NB4 (cell line): ENCODE measurements at places on chromosomes 7 and 10.
A peak's percentile ranks its signal among the peaks of the same experiment; 100 is the strongest.

GRCh38 chr7:48262606-48263310 lies 91.5 kb downstream of the ABCA13 start:
- DNase-seq = no peak

DNA sequence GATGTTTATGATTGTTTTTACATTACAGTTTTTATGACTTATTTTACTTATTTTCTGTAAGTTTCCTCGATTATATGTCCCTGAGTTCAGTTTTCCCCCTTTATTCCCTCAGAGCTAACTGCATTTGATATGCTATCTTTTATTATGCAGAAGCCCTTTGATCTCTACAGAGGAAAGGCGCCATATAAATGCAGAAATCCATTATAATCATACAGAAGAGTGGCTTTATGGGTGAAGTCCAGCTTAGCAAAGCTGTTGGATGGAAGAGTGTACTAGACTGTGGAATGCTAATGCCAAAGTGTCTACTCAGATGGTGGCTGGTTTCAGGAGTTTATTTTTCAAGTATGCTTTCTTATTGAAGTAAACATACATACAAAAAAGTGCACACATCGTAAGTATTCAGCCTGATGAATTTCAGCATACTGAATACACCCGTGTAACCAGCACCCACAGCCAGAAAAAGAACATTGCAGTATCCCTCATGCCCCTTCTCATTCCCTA lies 258.4 kb upstream of the BMPER start:
- no peak for DNase-seq

GRCh38 chr7:87059525-87060287 lies at the start of gene ELAPOR2:
ELAPOR2 (minus strand) TSS chr7:87059654; CDS start chr7:87059513, 141 bp downstream.
- peak; percentile 78 for DNase-seq

DNA sequence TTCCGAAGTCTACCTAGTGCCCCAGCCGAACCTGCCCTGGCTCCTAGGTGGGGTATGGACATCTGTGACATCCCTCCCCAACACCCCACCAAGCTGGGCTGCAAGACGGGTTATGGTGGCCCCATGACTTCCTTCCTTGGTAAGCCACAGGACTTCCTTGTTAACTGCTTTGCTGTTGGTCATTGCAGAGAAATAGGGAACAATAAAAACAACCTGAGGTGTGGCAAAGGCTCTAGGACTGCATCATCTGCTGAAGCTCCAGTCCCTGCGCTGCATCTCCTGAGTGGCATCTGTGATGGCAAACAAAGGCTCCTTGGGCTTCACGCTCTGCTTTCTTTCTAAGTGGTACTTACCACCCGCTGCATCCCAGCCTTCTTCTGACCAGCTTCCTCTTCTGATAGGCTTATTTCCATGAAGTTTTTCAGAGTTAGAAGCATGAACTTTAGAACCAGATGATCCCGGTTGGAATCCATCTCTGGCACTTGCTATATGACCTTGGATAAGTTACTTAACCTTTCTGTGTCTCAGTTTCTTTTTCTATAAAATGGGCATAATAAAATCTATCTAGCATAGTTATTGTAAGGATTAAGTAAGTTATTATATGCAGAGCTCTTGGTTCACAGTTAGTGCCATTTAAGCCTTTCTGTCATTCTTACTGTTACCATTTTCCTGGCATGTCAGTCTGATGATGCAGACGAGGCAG lies 216.8 kb downstream of the RPS24 start:
- DNase-seq = peak; percentile 96

GRCh38 chr7:86833360-86833759 lies 189.7 kb downstream of the GRM3 start:
- no peak for DNase-seq

DNA sequence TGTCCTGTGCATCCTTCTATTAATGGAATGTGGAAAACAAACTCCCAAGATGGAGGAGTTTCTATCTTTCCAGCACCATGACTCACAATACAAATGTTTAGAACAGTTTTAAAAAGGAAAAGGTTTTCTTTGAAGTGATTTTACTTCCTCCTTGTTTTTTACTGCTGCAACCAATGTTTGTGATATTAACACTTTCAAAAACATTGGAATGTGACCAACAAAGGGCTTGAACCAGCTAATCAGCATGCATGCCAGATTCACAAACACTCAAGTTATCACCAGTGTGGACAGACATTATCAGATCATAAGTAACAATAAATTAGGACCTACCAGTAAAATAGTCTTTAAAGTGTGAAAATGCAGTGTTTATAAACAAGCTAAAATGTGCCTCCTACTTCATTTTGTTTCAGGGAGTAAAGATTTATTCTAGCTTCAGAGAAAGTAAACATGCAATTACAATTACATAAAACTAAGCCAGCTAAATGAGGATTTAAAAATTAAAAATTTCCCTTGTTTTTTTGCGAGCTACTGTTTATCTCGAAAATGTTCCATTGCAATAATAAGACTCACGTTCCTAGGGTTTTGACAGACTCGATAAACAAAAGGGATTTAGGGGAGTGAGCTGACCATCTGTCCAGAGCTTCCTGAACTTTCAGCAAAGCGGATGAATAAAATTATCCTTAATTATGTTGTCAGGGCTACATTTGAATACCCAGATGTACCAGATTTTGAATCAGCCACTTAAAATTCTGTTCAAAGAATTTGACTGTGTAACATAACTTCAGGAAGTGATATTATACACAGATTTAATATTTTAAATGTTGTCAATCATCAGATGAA lies 29.8 kb downstream of the CPVL start:
- no peak for DNase-seq

- DNase-seq = no peak
Observed at GRCh38 chr10:75288140-75288711, 52.5 kb upstream of the COMTD1 start.

- no peak for DNase-seq
Observed at GRCh38 chr7:104656467-104656866, 328.1 kb downstream of the LHFPL3 start.

DNA sequence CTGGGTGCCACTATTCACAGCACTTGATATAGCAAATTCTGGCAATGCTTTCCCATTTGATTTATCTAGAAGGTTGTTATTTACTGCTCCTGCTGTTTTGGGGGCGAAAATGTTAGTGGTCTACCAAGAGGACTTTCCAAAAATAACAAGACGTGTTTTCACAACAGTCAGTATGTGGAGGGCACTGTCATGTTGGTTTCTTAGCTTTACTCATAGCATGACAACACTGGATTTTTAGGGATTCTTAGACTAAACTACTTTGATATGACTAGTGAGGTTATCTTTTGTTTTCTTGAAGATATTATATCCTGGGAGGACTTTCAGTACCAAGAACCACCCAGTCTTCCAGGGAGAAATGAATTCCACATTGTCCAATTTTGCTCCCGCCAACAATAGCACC lies 49.4 kb downstream of the NUDCD3 start:
- no peak for DNase-seq
